ENCODE measurements at places on chromosomes 3 and 15.
A peak's percentile ranks its signal among the peaks of the same experiment; 100 is the strongest.

DNA sequence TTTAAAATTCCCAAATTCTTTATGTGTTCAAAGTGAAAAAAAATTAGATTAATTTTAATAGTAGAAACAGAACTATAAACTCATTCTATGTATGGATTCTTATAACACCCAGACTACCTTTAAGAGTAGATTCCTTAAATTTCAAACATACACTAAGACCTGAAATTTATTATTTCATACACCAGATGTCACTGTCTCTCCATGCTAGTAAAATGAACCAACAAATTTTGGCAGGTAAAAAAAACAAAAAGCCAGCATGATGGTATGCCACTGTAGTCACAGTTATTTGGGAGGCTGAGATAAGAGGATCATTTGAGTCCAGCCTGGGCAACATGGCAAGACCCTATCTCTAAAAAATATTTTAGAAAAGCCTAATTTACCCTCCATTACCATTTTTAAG lies 461.3 kb upstream of the NAALADL2 start:
- DNase-seq = peak; percentile 50

- peak; percentile 79 for DNase-seq
Measured at GRCh38 chr3:42830437-42831320, 21.4 kb downstream of the ACKR2 start.

- no peak for DNase-seq
Measured at GRCh38 chr15:29400701-29401100, 131.1 kb upstream of the NSMCE3 start.

DNA sequence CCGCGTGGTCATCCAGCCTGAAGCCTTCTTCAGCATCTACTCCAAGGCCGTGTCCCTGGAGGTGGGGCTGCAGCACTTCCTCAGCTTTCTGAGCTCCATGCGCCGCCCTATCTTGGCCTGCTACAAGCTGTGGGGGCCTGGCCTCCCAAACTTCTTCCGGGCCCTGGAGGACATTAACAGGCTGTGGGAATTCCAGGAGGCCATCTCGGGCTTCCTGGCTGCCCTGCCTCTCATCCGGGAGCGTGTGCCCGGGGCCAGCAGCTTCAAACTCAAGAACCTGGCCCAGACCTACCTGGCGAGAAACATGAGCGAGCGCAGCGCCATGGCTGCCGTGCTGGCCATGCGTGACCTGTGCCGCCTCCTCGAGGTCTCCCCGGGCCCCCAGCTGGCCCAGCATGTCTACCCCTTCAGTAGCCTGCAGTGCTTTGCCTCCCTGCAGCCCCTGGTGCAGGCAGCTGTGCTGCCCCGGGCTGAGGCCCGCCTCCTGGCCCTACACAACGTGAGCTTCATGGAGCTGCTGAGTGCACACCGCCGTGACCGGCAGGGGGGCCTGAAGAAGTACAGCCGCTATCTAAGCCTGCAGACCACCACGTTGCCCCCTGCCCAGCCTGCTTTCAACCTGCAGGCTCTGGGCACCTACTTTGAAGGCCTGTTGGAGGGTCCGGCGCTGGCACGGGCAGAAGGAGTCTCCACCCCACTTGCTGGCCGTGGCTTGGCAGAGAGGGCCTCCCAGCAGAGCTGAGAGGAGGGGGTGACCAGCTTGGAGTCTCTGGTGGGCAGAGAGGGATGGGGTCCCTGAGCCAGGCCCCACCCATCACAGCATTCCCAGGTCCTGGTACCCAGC lies 37.9 kb downstream of the GOLGA6A start:
- no peak for DNase-seq

- DNase-seq = no peak
Measured at GRCh38 chr15:59905176-59905575, 98.9 kb upstream of the FOXB1 start.

DNA sequence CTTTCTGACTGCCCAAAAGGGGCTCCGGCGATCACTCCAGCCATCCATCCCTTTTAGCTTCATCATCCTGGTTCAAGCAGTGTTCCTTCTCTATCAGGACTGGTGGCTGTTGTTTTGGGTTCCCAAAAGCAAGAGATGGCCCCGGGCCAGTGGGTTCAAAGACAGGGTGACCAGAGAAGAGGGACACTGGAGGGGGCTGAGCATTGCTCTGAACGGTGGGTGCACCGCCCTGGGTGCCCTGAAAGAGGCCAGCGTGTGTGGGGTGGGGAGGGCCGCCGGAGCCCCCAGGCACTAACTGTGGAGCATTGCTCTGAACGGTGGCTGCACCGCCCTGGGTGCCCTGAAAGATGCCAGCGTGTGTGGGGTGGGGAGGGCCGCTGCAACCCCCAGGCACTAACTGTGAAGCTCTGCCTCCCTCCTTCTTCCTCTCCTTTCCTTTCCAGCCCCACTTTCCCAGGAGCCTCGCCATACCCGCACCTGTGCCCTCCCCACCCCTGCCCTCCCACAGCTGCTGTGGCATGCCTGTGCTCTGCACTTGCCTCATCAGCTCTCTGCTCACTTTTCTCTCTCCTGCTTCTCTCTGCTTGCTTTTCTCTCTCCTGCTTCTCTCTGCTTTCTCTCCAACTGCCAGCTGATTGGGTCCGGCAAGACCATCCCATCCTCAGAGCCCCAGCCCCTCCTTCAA lies 37.4 kb upstream of the OR4F6 start:
- no peak for DNase-seq

- no peak for DNase-seq
Measured at GRCh38 chr3:18114894-18115293, 310.2 kb downstream of the SATB1 start.

GRCh38 chr3:37028329-37028728 lies 35.0 kb downstream of the MLH1 start:
- DNase-seq = peak; percentile 98

DNA sequence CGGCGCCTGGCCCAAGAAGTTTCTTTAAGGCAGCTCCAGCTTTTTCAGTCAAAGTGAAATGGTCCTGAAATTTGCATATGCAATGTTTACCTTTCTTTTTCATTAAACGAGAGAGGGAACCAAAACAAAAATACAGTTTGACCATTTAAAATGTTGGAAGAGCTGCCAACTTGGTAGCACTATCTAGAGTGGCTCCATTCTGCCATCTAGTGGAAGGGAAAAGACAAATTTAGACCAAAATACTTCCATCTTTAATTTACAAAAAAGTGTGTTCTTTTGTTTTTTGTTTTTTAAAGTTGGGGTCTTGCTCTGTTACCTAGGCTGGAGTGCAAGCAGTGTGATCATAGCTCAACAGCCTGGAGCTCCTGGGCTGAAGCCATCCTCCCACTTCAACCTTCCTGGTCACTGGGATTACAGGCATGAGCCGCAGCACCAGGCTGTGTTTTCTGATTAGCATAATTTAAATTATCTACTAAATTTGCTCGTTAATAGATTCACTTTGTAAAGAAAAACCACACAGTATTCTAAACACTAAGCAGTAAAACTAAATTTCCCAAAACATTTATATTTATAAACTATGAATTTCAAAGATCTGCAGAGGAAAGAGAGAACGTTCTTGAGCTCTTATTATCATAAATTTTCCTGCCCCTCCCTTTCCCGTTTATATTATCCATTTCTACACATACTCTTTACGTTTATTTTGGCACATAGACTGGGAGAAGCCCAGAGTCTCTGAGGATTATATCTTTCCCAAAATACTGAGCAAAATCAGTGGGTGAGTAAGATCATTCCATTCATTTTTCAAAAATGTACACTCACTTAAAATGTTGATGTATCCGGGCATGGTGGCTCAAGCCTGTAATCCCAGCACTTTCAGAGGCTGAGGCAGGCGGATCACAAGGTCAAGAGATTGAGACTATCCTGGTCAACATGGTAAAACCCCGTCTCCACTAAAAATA lies 15.4 kb upstream of the RFC4 start:
- peak; percentile 81 for DNase-seq
